ENCODE measurements at places on chromosomes 6 and 20. TPM values are rescaled to one million over a fixed set of nuclear protein-coding genes. Genes with fewer than 3 reads are reported as not detected.

SMPDL3A gene
- total RNA-seq = 2.8 TPM

PLA2G7 gene
- total RNA-seq = 2.4 TPM

SLC17A1 gene
- total RNA-seq = not detected

SLC32A1 gene
- total RNA-seq = 0.09 TPM

SLC22A16 gene
- 0.34 TPM for total RNA-seq

APCDD1L gene
- total RNA-seq = 2.4 TPM

TBX18 gene
- not detected for total RNA-seq

GPR63 gene
- 7.8 TPM for total RNA-seq

ACSS1 gene
- 1.5 TPM for total RNA-seq

RAET1L gene
- total RNA-seq = not detected

NKX2-4 gene
- total RNA-seq = 0.11 TPM

ACTR5 gene
- total RNA-seq = 11.5 TPM

DUSP22 gene
- total RNA-seq = 37.2 TPM

STK4 gene
- 37.9 TPM for total RNA-seq

ALDH5A1 gene
- 5.1 TPM for total RNA-seq

ACSS2 gene
- total RNA-seq = 28.9 TPM

ULBP3 gene
- total RNA-seq = 5.6 TPM

MOG gene
- total RNA-seq = 1.2 TPM

OPRM1 gene
- total RNA-seq = not detected

IGF2R gene
- 59.4 TPM for total RNA-seq

CRISP2 gene
- total RNA-seq = not detected

FERMT1 gene
- total RNA-seq = 17.6 TPM

SLC26A8 gene
- 0.80 TPM for total RNA-seq

FAM162B gene
- total RNA-seq = 1.6 TPM

SERINC3 gene
- 38.6 TPM for total RNA-seq

TRDN gene
- 56.4 TPM for total RNA-seq

GHRH gene
- not detected for total RNA-seq

MATN4 gene
- total RNA-seq = 2.2 TPM

NHSL1 gene
- 23.1 TPM for total RNA-seq

MEP1A gene
- 0.09 TPM for total RNA-seq

RBPJL gene
- total RNA-seq = 0.85 TPM

SYTL3 gene
- 0.27 TPM for total RNA-seq

ALDH8A1 gene
- 0.46 TPM for total RNA-seq
